ENCODE measurements at places on chromosomes 3 and 15.
A peak's percentile ranks its signal among the peaks of the same experiment; 100 is the strongest.

GRCh38 chr15:78263907-78264303 lies 457 bp upstream of the DNAJA4 start:
- DNase-seq: no peak

GRCh38 chr15:77866596-77867125 lies 210.8 kb downstream of the TBC1D2B start:
- no peak for DNase-seq

- no peak for DNase-seq
Measured at GRCh38 chr3:67858492-67858891, 204.1 kb upstream of the SUCLG2 start.

DNA sequence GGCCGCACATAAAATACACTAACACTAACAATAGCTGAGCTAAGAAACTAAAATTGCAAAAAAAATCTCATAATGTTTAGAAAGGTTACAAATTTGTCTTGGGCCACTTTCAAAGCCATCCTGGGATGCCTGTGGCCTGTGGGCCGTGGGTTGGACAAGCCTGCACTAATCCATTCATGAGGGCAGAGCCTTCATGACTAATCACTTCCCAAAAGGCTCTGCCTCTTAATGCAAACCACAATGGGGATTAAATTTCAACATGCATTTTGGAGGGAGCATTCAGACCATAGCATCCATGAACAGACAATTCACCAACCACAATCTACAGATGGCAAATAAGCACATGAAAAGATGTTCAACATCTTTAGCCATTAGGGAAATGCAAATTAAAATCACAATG lies 128.2 kb downstream of the SUCLG2 start:
- DNase-seq: peak; percentile 79

DNA sequence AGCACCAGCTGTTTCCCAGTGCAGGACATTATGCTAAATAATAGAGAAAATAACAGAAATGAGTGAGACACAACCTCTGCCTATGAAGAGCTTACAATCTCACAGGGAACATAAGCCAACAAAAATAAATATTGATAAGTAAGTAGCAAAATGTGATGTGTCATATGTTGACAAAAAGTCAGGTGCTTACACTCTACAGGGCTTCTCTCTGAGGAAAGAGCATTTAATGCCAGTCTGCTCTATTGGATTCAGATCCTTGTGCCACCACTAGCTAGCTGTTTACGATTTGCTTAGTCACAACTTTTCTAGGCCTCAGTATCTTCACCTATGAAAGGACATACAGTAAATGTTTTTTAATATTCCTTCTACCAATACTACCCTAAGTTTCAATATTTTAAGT lies 500.9 kb upstream of the NAALADL2 start:
- DNase-seq: no peak

GRCh38 chr3:78967061-78967460 lies 800.7 kb downstream of the ROBO1 start:
- no peak for DNase-seq

GRCh38 chr15:63054985-63055384 lies 12.4 kb downstream of the TPM1 start:
- DNase-seq: no peak

DNA sequence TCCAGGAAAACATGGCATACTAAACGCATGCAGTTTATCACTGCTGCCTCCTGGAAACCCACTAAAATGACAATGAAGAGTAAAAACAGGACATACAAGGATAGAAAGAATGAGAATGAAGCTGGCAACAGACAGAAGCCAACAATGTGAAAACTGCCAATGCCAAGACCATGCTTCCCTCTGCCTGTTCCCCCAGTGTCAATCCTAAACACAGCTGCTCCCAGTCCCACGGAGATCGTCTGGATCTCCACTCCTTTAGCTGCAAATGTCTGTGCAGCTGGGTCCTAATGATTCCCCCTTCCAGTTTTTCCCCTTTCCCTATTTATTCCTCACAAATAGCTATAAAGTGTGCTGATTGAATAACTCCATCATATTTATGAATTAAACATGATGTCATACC lies 16.1 kb downstream of the LEO1 start:
- no peak for DNase-seq

DNA sequence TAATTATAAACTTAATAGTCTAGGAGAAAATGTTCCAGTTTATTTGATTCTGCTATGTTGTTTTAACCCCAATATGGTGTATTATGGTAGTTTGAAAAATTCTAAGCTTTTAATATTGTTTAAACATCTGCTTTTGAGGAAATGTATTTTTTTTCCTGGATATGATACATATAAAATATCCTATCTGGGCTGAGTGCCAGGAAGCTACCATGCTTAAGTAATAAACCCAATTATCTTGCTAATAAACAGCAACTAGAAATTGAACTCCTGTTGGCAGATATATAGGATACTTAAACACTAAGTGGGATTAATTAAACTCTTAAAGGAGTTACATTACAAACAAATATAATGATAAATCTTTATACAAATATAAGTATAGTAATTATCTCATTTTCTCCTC lies 293.7 kb upstream of the GRM7 start:
- DNase-seq: no peak

- no peak for DNase-seq
Measured at GRCh38 chr15:46039703-46040102, 404.9 kb downstream of the SQOR start.

DNA sequence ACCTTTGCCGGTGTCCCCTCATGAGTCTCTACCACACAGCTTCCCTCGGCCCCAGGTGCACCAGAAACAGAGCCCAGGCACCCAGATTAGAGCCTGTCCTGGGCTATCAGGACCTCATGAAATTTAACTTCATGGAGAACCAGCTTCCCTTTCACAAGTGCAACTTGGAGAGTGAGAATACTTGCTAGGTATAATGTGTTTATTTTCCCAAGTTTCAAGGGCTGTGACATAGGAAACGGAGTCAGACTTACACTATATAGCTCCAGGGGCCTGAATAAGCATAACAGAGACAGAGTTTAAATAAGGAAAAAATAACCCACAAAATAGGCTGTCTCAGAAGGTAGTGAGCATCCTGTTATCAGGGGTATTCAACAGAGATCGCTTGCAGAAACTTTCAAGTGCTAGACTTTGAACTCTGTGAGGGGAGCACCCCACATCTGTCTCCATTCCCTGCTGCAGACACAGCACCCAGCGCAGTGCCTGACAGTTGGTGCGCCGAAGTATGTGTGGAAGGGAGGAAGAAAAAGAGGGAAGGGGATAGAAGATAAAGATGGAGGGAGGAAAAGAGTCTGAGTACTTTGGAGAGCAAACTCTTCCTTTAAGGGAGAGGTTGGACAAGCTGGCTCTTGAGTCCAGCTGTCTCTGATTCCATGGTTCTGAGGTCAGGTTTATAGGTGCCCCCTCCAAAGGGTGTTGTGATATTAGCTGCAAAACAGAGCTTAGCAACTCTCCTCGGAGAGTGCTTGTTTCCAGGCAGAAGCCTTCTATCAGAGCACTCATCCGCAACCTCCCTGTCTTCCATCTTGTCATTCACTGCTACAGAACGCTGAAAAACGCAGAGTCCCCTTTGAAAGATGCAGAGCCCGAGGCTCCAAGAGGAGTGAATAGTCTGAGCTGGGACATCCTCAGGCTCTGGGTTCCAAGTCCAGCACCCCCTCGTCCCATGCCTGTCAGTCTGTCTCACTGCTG lies 84.8 kb downstream of the CPN2 start:
- DNase-seq: no peak

DNA sequence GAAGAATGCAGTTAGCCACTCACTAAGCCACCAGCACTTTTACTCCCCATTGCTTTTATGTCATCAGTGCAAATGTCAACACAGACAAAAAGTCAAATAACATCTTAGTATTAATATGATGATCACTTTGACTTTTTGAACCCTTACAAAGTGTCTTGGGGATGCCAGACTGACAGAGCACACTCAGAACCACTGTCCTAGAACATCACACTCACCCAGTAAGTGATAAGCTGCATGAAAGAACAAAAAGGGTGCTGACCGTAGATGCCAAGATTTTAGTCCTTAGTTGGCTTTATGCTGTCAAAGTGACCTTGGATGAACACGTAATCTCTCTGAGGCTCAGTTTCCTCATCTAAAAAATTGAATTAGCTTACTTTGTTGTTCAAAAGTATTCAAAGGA lies 279.5 kb upstream of the TRIM42 start:
- DNase-seq: no peak

- DNase-seq: no peak
Measured at GRCh38 chr15:36761132-36761847, 181.9 kb downstream of the CDIN1 start.

- no peak for DNase-seq
Measured at GRCh38 chr3:145015253-145015652, 1043.6 kb downstream of the DIPK2A start.

GRCh38 chr15:40098489-40099261 lies 10.0 kb downstream of the BMF start:
- peak; percentile 23 for DNase-seq

GRCh38 chr3:126277629-126278378 lies 79.4 kb downstream of the KLF15 start:
- peak; percentile 41 for DNase-seq

GRCh38 chr15:84961707-84962106 lies 19.9 kb upstream of the PDE8A start:
- no peak for DNase-seq

GRCh38 chr3:193837347-193837827 lies 244.4 kb downstream of the OPA1 start:
- no peak for DNase-seq

GRCh38 chr3:189999718-190000117 lies 121.0 kb downstream of the P3H2 start:
- DNase-seq: no peak

- DNase-seq: no peak
Measured at GRCh38 chr3:113600418-113601182, 68.2 kb downstream of the SIDT1 start.

GRCh38 chr3:190019006-190019405 lies 101.7 kb downstream of the P3H2 start:
- DNase-seq: no peak

DNA sequence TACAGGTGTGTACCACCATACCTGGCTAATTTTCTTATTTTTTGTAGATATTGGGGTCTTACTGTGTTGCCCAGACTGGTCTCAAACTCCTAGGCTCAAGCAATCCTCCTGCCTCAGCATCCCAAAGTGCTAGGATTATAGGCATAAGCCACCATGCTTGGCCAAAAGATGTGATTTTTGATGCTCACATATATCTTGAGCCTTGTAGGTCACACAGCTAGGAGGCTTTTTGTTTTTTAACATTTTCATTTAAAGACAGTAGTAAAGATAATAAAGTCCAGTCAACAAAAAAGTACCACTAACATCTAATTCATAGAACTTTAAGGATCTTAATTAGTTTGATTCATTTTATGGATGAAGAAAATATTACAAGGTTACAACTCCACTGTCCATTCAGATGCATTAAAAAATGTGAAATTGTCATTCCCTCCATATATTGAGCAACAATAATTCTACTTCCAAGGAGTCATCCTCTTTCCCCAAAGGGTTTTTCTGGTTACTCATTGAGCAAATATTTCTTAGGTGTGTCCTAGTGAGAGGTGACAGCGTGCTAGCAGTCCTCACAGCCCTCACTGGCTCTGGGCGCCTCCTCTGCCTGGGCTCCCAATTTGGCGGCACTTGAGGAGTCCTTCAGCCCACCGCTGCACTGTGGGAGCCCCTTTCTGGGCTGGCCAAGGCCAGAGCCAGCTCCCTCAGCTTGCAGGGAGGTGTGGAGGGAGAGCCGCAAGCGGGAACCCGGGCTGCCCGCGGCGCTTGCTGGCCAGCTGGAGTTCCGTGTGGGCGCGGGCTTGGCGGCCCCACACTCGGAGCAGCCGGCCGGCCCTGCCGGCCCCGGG lies 8.3 kb upstream of the TASOR start:
- peak; percentile 95 for DNase-seq

- no peak for DNase-seq
Measured at GRCh38 chr15:37125143-37125542, 24.8 kb upstream of the MEIS2 start.

GRCh38 chr3:127606981-127607595 lies 8.9 kb downstream of the MCM2 start:
- DNase-seq: no peak

DNA sequence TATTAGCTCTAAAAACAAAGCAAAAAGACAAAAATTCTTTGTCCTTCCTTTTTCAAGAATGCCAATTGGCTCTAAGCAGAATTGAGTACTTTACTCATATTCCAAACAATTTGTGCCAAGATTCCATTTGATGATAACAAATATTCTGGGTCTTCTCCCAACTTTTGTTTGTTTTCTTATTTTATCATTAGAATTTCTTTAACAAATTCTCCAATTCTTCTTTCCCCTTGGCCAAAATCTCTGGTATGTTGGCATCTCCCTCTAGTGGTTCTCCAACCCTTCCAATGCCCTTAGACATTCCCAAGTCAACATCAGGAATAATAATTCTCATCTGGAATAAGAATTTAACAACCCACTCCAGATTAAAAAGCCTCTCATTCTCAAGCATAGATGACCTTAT lies 5.3 kb downstream of the CPOX start:
- no peak for DNase-seq

- no peak for DNase-seq
Measured at GRCh38 chr3:79351699-79352098, 416.1 kb downstream of the ROBO1 start.

DNA sequence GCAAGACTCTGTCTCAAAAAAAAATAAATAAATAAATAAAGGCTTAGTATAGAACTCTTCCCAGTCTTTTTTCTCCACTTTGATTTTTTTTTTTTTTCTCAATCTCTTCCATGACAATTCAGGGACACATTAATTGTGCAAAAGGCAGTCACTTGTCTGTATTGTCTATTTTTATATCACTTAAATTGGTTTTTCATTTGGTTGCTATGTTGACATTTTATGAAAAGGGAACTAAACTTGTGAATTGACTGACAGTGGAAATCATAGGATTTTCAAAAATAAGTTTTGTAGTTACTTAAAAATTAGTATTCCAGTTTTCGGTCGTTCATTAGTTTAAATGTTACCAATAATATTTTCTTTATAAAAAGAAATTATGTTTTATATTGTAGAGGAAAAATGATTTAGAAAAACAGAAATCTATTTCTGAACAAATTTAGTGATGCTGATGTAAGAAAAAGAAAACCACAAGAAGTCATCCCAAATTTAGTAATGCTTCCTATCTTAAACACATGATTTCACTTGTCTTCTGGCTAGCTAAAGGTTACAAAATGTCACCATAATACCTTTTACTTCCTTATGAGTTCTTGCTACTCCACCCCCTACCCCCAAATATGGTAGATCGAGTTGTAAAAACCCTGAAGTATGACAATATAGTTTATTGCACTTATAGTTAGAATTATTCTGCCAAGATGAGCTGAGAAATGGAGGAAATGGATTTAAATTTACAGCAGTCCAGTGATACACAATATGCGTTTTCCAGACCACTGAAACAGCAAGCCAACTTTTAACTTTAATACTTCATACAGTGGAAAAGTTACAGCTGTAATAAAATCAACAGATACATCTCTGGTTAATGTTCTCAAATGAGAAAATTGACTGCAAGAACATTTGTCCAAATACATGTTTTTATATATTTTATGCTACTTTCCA lies 37.0 kb downstream of the PPARG start:
- no peak for DNase-seq

DNA sequence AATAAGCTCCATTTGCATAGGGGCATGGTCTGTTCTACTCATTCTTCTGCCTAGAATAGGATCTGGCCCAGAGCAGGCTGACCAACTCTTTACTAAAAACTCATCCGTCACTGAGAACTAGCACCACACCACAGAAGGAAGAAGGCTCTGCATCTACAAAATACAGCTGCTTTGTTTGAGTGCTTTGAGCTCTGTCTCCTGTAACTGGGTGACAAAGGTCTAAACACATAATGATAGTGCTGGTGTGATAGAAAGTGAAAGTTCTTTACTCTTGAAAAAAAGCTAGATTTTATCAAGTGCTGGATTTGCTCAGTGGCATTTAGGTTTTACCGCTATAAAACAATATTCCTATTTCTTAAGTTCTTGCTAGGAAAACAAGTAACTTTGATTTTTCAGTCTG lies 140.7 kb downstream of the FHIT start:
- no peak for DNase-seq

- DNase-seq: no peak
Measured at GRCh38 chr15:80093854-80094418, 34.5 kb downstream of the ZFAND6 start.

Measured in trophoblast cell (in vitro differentiated cells and primary cell).